Hindlimb muscle (tissue), 1 donor: ENCODE measurements at places on chromosomes 1 and 21.

GRCh38 chr21:42028766-42029425 lies 18.7 kb upstream of the ZBTB21 start:
- no peak for DNase-seq

DNA sequence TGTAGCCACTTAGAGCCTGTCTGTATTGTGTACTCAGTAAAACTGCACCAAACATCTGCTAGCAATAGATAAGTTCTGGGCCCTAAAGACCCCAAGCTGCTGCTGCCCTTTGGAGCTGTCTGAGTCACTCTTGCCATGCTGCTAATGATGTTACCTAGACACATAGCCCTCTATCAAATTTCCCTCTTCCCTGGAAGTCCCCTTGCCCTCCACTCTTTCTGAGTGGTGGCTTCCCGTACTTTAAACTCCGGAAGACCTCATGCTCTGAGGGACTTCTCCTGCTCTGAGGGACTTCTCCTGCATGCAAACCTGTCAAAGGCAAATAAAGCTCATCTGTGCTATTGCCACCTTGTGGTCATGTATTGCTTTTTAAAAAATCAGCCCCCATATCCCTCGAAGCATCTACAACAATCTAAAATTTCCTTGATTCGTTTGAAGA lies 34.0 kb downstream of the FH start:
- no peak for DNase-seq

DNA sequence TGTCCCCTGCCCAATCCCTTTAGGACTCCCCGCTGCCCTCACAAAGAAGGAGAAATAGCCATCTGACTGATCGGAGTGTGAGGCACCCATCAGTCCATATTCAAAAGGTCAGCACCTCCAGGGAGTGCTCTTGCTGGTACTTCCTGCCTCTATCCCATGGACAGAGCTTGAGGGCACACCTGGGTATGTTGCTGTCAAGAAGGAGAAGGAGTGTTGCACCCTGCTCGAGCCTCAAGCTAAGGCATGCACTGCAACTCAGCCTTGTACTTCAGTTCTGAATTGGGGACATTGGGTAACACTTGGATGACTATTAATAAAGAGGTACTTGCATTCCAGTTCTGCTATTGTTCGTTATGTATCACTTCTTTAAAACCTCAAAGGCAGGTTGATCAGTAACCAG lies 190.3 kb upstream of the ZC3H12A start:
- no peak for DNase-seq

DNA sequence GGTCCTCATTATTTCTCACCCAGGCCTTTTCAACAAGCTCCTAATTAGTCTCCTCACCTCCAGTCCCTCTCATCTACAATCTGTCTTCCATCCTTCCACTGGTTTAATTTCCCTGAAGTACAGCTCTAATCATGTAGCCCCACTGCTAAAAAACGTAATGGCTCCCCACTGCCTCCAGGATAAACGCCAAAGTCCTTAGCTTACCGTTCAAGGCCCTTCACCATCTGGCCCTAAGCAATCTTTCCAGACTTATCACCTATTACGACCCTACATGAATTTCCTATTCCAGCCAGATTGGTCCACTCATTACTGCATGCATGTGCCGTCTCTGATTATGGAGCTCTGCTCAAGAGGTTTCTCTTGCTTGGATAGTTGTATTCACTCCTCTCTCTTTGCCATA lies 83.1 kb upstream of the DAB1 start:
- no peak for DNase-seq

DNA sequence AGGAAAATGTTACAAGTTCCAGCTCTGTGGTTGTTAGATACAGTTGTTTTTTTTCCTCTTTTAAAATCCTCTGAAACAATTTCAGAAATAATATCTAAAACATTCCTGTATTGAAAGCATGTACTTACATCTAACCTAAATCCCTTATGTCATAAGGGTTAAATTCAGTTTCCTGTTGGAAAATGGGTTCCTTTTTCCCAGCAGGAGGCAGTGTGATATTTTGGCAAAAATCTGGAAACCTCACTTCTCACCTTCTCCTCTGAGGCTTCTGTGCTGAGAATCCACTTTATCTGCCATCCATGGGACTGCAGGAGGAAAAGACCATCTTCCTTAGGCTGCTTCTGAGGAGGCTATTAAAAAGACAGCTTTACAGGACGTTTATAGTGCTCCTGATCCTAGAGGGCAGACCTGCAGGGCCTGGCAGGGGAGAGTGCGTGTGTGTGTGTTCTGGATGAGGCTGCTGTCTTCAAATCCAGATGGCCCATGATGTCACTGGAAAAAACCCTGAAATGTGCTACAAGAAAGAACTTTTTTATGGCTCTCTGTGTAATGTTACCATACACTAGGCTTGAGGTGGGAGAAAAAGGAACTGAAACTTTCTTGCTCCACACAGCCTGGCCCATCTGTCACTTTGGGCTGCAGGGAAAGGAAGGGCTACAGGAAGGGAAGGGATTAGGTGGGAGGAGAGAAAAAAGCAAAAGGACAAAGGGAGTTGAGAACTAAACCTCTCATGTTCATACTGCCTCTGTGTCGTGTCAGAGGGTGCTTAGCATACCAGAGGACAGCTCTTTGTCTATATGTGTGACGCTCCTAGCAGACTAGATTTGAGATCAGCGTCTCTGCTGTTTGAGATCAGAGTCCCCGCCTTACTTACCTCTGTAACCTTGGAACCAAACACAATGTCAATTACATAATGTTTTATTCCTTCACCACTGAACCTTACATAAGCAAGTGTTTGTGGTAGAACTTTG lies 379.2 kb upstream of the SPAG17 start:
- DNase-seq: peak; percentile 47

GRCh38 chr1:86865973-86866637 lies 47.8 kb downstream of the SELENOF start:
- no peak for DNase-seq

- DNase-seq: no peak
Measured at GRCh38 chr1:20168564-20169491, 17.1 kb upstream of the UBXN10 start.

DNA sequence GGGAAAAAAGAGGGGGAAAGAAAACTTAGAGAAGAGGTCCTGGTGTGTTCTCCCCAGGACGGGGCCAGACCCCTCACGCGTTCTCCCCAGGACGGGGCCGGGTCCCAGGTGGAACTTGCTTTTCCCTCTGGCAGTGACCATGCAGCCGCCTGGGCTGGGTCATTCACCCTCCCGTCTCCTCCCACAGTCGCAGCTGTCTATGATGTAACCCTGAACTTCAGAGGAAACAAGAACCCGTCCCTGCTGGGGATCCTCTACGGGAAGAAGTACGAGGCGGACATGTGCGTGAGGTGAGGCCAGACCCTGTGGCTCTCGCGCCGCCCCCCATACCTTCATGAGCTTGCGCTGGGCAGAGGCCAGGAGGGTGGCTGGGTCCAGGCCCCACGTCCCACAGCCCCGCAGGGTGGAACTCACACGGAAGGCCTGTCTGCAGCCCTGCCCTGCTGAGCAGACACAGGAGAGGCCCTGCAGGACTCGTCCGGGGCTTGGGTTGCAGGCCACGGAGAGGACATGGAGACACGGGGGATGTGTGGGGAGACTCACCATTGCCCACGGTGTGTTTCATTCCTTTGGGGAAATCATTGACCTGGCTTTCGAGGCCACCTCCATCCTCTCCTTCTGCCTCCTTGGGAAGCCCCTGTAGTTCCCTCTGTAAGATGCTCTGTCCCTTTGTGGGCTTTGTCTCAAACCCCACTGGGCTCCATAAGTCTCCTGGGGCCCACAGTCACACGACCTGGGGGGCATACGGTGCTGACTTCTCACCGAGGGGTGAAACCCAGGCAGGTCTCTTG lies 40.7 kb upstream of the TRAPPC10 start:
- no peak for DNase-seq

DNA sequence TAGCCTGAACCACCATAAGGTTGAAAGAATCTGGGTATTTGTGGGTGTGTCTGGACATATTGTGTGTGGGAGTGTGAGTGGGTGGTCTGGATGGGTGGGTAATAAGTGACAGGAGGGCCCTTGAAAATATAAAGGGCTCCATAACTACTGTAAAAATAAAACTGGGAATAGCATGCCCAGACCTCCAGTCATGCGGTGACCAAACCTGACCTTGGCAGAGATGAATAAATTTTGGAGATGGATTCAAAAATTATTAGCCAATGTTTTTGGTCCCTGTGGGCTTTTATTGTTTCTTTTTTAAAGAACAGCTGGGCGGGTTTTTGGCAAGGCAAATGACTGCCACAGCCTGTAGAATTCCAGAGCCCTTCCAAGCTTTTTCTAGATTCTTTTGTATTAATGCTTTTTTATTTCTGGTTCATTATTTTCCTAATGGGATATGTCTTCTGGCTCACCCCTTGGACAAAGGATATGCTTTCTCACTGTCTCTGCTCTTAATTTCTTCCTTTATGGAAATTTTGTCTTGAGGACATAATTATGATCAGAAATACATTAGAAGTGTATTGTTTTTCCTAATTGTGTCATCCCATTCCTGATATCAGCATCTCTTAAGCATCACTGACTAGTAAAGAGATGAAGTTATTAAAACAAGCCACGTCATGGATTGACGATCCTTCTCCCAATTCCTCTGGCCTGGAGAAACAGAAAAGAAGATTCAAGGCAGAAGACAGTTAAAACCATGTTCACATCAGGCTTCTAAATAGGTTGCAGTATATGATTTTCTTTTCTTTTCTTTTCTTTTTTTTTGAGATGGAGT lies 69.5 kb downstream of the NTMT2 start:
- DNase-seq: peak; percentile 26

DNA sequence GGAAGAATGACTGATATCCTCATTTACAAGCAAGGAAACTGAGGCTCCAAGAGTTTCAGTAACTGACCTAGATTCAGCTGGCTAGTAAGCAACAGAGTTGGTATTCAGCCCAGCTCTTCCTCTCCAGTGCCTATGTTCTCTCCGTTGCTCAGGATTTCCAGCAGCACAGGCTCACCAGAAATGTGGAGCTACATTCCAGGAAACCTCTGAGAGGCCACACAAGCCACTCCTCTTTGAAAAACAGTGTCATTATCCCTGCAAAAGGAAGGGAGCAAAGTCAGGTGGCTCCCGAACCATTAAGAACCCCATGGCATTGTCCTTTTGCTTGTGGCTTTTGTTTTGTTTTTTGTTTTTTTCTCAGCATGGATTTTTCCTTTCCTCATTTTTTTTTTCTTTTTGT lies 40.6 kb upstream of the DUSP10 start:
- DNase-seq: no peak

GRCh38 chr1:39154553-39155421 lies 49.7 kb upstream of the MACF1 start:
- peak; percentile 64 for DNase-seq

GRCh38 chr1:67464746-67465145 lies 34.5 kb upstream of the SERBP1 start:
- no peak for DNase-seq

GRCh38 chr1:79303040-79303439 lies 296.5 kb upstream of the ADGRL4 start:
- no peak for DNase-seq

GRCh38 chr1:18849261-18849711 lies 10.2 kb downstream of the TAS1R2 start:
- peak; percentile 32 for DNase-seq

DNA sequence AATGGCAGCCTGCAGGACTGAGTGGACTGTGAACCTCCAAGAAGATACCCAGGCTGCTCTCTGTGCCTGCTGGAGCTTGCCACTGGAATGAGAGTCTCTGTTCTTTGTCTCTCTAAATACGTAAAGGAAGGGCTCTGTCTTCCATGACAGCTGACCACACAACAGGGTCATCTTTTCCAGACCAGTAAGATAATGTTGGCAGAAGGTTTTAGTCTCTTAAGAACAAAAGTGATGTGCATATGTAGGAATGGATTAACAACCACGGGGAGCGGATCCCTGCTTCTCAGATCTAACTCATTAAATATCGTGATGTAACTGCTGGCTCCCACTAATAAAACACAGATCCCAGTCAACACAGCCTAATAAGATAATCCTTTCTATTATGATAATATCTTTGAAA lies 67.5 kb downstream of the MAP10 start:
- DNase-seq: no peak

DNA sequence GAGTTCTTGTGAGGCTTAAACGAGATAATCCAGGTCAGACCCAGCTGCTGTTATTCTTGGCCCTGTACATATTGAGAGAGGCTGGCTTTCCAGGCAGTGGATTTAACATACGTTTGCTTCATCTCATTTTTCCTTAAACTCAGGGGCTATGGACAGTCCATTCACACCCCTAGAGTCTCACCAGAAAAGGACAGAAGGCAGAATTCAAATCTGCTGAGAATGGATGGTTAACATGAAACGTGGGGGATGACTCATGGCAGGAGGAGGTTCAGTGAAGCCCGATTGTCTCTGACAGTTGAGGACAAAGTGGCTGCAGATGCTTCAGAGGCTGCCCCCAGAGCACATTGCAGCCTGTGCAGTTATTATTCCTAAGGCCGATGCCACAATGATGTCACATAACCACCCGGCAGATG lies 39.5 kb downstream of the TGFB2 start:
- DNase-seq: no peak

- DNase-seq: no peak
Measured at GRCh38 chr1:159315381-159315780, 13.2 kb downstream of the FCER1A start.

- no peak for DNase-seq
Measured at GRCh38 chr1:241610056-241610815, 29.9 kb downstream of the CHML start.

DNA sequence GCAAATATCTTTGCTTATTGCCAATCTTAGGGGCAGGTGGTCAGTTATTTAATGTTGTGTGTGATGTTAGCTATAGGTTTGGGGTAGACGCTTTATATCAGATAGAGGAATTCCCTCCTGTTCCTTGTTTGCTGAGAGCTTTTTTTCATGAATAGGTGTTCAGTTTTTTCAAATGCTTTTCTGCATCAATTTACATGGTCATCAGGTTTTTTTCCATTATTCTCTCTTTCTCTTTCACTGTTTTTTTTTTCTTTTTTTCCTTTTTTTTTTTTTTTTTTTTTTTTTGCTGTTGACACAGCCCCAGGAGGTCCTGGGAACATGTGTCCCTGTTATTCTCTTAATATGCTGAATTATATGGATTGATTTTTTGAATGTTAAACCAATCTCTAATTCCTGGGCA lies 3.0 kb upstream of the SLC25A33 start:
- DNase-seq: no peak

- DNase-seq: peak; percentile 58
Measured at GRCh38 chr1:244231572-244232315, 180.7 kb downstream of the ZBTB18 start.

- no peak for DNase-seq
Measured at GRCh38 chr1:194809665-194810064, 1623.3 kb upstream of the B3GALT2 start.

DNA sequence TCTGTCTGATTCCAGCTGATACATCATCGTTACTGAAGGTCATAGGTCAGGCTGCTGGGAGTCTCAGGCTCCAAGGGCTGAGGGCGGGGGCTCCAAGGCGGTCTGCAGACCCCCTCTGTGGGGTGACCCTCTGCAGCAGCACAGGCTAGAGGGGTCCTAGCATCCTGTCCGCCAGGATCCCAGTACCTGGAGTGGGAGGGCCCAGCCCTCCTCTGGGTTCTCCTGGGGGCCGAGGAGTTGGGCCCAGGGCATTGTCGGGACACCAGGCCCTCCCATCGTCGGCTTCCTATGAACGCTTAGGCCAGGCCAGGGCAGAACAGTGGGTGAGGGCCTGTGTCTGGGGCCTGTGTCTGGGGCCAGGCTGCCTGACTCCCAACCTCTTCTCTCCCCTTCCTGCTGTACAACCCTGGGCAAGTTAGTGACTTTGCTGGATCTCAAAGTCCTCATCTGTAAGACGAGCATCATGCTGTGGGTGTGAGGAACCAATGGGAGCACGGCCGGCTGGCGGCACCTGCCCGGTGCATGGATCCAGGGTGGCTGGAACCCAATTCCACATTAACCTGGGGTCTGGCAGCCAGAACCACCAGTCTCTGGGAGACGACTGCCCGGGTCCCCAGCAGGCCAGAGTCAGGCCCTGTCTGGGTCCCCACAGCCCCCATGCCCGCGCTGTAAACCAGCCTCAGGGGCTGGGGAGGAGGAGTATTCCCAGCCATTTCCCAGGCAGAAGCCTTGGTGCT lies 56.2 kb upstream of the COL18A1 start:
- no peak for DNase-seq
